ENCODE measurements at places on chromosomes 7 and 10.
A peak's percentile ranks its signal among the peaks of the same experiment; 100 is the strongest.

GRCh38 chr10:70592186-70592735 lies 10.3 kb downstream of the PRF1 start:
- no peak for DNase-seq

DNA sequence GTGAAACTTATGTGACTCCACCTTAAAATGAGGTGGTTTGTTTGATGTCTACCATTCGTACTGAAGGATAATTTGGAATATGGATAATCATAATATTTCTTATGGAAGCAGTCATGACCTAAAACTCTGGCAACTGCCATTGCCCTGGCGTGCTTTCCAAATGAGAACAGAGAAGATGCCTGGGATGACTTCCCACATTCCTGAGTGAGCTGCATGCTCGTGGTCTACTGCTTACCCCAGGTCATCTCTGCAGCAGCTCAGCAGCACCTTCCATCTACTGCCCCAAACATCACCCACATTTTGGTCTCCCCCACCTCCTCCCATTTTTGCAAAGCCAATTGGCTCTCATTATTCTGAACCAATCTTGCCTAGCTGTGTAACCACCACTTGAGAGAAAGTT lies 40.1 kb downstream of the LYZL1 start:
- no peak for DNase-seq

DNA sequence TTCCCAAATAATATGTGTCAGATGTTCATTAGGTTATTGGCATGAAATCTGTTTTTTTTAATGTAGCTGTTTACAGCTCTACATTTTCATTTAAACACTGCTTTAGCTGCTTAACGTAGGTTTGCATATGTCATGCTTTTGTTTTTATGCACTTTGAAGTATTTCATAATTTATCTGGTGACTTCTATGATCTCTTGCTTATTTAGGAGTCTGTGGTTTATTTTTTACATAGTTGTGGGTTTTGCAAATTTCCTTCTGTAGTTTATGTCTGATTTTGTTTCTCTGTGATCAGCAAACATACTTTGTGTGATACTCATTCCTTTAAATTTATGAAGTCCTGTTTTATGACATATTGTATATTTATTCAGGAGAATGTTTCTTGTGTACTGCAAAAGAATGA lies 606.5 kb upstream of the PFKP start:
- DNase-seq, result no peak

GRCh38 chr7:107694386-107694785 lies 33.8 kb downstream of the SLC26A4 start:
- DNase-seq, result no peak

- DNase-seq, result no peak
Observed at GRCh38 chr10:129892548-129893052, 71.5 kb downstream of the EBF3 start.

- peak; percentile 68 for DNase-seq
Observed at GRCh38 chr7:135976312-135977006, 700 bp downstream of the MTPN start.

GRCh38 chr10:121057269-121057668 lies 206.1 kb downstream of the WDR11 start:
- DNase-seq, result no peak

DNA sequence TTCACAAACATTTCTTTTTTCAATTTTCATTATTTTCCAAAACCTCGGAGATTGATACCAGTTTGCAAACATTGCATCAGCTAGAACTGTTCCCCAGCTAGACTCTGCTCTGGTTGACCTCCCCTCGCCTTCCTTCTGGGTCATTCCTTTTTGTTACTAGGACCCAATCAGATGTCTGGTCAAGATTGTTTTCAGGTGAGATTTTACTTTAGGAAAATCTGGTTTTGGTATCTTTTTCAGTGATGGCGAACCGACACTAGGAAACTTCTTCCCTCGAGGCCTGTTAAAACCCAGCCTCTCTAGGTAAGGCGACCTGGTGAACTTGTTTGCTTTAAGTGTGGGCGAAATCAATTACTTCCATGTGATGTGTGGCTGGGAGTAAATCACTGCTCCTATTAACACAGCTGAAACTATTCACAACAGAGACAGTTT lies 8.4 kb downstream of the PROSER2 start:
- DNase-seq, result no peak

GRCh38 chr10:4174197-4174596 lies 389.2 kb upstream of the KLF6 start:
- no peak for DNase-seq

Measured in natural killer cell (primary cell).